Activated naive CD8-positive, alpha-beta T cell treated with anti-CD3 and anti-CD28 coated beads for 36 hours (primary cell): ENCODE measurements at places on chromosomes 16 and 17. TPM values are rescaled to one million over a fixed set of nuclear protein-coding genes. Genes with fewer than 3 reads are reported as not detected.

RGS11 gene
- total RNA-seq = not detected

BAIAP3 gene
- total RNA-seq = 0.12 TPM

C1QTNF8 gene
- total RNA-seq = not detected

ARL17B gene
- total RNA-seq = 17.7 TPM

TMEM88 gene
- 4.8 TPM for total RNA-seq

SEC14L5 gene
- 0.10 TPM for total RNA-seq

TMC5 gene
- not detected for total RNA-seq

CORO6 gene
- total RNA-seq = 8.9 TPM

APPBP2 gene
- total RNA-seq = 21.8 TPM

MAFG gene
- 18.4 TPM for total RNA-seq

TBC1D28 gene
- total RNA-seq = not detected

CDR2L gene
- 0.74 TPM for total RNA-seq
